ENCODE measurements at places on chromosomes 3 and 15. TPM values are rescaled to one million over a fixed set of nuclear protein-coding genes. Genes with fewer than 3 reads are reported as not detected.

The SEMA3G gene
- not detected for total RNA-seq

The GNAT1 gene
- not detected for total RNA-seq

The ITPKA gene
- 0.33 TPM for total RNA-seq

The GOLGA6D gene
- not detected for total RNA-seq

The OR5K2 gene
- not detected for total RNA-seq

The SEMA5B gene
- total RNA-seq: not detected

The UBAP1L gene
- total RNA-seq: 4.5 TPM

The C3orf22 gene
- total RNA-seq: not detected

The SYNM gene
- 3.0 TPM for total RNA-seq

The UBA3 gene
- total RNA-seq: 102 TPM

The COL6A5 gene
- total RNA-seq: not detected

The CHDH gene
- 0.43 TPM for total RNA-seq
